D721Med (cell line): ENCODE measurements at places on chromosomes 1 and 21.

GRCh38 chr21:45512626-45513002 lies 29.6 kb downstream of the SLC19A1 start:
- DNase-seq: no peak

DNA sequence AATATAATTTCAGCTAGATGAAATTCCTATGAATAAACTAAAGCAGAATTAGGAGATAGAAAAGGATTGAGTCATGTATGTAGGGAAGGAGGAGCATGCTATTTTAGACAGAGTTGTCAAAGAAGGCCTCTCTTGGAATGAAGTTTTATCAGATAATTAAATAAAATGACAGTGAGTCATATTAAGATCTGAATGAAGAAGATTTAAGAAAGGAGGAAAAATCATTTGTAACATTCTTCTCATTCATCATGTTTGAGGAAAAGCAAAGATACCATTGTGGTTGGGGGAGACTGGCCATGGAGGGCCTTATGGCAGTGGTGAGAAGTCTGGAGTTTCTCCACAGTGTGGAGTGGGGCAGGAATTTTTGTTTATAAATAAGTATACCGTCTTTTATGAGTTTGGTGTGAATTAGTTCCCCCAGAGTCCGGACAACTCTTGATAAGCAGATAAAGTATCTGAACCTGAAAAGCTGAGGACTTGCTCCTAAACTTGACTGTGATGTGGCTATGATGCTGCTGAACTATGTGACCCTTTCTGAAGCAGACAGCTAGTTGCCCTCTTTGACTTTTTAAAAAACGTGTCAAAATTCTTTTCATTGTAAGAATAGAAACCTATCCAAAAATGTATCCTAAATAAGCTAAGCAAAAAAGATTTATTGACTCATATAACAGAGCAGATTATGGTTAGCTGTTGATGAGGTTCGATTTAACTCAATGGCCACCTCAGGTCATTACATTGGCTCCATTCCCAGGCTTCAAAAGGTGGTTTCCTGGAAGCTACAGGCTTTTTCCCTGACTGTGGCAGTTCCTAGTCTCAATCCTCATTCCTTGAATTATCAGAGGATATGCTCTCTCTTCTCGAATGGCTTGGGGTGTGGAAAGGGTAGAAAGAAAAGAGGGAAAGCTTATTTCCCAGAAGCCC lies 90.8 kb downstream of the LHX9 start:
- DNase-seq: no peak

GRCh38 chr1:56099766-56100265 lies 479.5 kb downstream of the PLPP3 start:
- DNase-seq: no peak

DNA sequence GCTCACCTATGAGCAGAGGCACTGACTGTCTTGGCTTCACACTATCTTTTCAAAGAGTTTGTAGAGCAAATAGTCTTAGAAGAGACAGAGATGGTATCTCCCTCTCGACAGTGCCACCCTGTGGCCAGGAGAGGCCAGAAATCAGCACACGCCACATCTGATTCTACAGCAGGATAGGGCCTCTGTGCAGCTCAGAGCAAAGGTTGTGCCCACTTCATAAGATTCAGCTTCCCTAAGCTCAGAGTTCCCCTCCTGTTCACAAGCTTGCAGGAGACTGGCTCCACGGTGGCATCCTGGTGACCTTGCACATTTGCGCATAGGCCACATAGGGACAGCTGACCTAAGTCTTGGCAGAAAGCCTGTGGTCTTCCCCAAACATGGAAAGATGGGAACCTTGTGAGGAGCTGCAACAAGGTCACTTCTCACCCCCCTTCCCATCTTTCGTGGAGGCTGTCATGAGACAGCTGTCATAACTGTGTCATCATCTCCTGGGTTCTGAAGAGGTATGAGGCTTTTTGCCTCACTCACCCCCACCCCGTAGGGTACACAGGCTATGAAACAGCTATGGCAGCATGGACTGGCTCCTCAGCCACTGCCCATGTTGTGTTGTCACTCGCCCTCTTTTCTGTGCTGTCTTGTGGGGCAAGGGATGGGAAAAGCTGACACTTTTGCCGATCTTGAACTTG lies 3.0 kb downstream of the ITLN2 start:
- no peak for DNase-seq
